ENCODE measurements at places on chromosomes 2 and 18.

GRCh38 chr2:73253901-73254300, 19.8 kb downstream of the CCT7 start:
- no peak for DNase-seq

DNA sequence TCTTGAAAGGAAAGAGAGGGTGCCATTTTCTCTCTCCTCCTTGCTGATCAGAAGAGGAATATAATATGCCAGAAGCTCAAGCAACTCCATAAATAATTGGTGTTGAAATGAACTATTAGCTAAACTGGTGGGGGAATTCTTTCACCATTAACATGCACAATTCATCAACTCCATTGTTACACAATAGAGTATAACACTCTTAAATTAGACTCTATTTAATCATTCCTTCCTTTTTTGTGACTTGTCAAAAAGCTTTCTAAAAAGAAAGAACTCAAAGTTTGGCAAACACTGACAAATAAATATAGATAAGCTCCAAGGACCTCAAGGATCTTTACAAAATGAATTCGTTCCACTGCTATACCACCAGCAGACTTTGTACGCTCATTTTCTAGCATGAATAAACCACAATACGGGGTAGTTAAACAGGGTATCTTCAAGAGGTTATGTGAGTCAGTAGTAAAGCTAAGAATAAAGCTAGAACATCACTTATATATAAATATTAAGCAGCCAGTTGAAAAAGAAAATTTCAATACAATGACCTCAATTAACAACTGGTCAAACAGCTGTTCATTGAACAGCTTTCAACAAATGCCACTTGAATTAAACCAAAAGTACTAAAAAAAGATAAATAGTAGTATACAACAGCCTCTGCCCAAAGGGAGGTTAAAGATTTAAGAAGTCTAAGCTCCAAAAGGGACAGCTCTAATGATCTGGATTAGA, 6.4 kb downstream of the TRAK2 start:
- DNase-seq = no peak

DNA sequence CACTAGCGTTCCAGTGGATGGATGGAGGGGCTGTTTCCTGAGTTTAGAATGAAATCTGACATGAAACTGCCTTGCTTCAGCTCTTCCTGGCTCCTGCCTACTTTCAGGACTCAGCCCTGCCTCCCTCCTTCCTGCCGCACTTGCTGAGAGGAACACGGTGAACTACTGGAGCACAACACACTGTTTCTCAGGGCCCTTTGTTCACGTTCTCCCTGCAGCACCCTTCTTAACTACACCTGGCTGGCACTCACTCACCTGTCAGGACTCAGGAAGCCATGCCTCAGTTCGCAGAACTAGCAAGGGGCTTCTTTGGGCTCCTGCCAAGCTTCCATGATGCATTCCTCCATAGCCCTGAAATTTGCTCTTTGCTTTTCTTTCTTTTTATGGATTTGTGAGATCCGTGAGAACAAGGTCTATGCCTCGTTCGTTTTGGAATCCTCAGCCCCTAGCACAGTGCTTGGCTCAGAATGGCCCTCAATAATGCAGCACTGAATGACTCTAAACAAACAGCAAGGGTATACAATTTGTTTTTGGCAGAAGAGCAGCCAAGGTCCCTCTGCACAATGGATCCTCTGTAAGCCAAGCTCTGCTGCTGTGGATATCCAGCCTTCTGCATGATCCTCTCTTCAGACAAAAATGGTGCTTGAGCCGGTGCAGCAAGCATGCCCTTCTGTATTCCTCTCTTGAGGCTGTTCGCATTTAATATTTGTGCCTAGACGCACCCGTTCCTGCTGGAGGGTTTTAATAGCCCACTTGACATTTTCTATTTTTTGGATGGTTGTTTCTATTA, 357.0 kb downstream of the TSN start:
- no peak for DNase-seq

- DNase-seq = no peak
Measured at GRCh38 chr2:99340669-99341236, 3.6 kb downstream of the EIF5B start.

GRCh38 chr2:98697651-98698337, 33.1 kb downstream of the MGAT4A start:
- no peak for DNase-seq

- no peak for DNase-seq
Measured at GRCh38 chr2:407630-408029, 119.7 kb upstream of the ALKAL2 start.

- DNase-seq = no peak
Measured at GRCh38 chr2:234098681-234099080, 48.2 kb downstream of the SPP2 start.

- no peak for DNase-seq
Measured at GRCh38 chr18:35827903-35828275, 144.6 kb upstream of the RMP24 start.

DNA sequence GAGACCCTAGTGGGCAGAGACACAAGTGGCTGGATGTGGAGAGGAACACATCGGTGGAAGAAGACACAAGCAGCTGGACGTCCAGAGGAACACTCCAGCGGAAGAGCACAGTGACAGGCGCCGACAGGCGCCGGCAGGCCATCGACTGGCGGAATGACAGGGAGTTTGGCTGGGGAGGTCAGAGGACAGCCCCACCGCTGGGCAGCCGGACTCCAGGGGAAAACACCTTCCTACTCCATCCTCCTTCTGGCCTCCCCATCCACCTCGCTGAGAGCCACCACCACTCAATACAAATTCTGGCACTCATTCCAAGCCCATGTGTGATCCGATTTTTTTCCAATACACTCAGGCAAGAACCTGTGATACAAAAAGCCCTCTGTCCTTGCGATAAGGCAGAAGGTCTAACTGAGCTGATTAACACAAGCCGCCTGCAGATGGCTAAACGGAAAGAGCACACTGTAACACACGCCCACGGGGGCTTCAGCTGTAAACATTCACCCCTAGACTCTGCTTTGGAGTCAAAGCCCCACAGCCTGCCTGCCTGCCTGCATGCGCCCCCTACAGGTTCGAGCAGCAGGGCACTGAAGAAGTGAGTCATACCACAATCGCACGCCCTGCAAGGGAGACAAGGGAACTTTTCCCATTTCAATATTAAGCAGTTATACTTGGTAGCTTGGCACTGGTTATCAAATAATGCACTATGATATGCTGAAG, 50.2 kb upstream of the LRP1B start:
- DNase-seq = no peak

DNA sequence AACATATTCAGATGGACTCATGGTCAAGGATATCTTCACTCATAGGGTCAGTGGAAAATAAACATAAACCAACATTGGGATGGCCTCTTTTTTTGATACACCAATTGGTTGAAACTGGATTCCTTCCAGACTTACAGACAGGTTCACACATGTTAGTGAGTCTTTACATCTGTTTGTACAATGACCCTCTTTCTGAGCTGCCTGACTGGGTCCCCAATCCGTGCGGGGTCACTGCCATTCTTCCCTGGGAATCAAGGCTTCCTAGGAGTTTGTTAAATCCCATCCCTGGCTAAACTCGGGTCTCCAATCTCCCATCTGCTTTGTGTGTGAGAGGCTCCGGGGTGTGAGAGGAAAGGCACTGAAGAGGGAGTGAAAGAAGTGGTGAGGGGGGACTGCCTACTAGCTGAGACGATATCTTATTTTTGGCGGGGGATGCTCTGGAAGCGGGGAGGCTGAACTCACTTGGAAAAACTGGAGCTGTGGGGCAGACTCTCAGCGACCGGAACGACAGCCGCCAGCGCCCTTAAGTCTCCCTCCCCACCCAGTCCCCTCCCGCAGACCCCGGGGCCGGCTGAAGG, 487 bp downstream of the STARD6 start:
- DNase-seq = no peak

DNA sequence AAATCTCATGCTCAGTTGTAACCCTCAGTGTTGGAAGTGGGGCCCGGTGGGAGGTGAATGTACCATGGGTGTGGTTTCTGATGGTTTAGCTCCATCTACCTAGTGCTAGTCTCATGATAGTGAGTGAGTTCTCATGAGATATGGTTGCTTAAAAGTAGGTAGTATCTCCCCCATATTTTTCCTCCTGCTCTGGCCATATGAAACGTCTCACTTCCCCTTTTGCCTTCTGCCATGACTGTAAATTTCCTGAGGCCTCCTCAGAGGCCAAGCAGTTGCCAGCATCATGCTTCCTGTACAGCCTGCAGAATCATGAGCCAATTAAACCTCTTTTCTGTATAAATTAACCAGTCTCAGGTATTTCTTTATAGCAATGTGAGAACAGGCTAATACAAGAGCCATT, 62.8 kb upstream of the RNF152 start:
- no peak for DNase-seq

GRCh38 chr2:62042944-62043343, 137.5 kb downstream of the COMMD1 start:
- no peak for DNase-seq

- peak; percentile 56 for DNase-seq
Measured at GRCh38 chr2:207133820-207134519, 31.8 kb downstream of the KLF7 start.

GRCh38 chr2:240718896-240719490, 27.3 kb downstream of the AQP12A start:
- no peak for DNase-seq

DNA sequence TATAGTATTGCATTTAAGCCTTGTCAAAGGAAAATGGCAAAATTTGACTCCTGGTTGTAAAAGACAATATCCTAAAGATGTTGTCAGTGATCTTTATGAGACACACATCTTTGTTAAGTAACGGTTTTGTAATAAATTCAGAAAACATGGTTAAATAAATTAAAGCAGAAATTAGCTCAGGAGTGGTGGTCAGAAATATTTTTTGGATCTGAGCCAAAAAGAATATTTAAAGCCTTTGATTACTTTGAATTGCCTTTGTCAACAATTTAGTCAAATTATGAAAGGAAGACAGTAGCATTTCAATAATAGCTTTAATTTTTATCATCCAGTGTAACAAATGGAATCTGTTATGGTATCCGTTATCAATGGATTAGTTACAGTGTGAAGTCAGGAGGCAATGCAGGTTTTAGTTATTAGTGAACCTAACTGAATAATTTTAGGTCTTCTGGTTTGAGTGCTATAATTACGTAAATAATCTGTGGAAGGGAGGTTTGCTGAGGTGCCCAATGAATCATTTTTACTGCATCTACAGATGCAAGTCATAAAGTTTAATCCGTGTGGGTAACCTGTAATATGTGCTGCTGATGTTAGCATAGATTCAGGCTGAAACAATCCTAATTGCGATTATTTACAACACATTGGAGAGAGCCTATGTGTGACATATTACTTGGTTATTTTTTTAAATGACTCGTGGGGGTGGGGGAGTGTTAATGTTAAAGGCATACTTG, 42.7 kb downstream of the SMAD4 start:
- no peak for DNase-seq

GRCh38 chr18:59268721-59269562, 4.3 kb downstream of the RAX start:
- DNase-seq = no peak

- DNase-seq = no peak
Measured at GRCh38 chr2:153873052-153874048, 1.6 kb downstream of the GALNT13 start.

DNA sequence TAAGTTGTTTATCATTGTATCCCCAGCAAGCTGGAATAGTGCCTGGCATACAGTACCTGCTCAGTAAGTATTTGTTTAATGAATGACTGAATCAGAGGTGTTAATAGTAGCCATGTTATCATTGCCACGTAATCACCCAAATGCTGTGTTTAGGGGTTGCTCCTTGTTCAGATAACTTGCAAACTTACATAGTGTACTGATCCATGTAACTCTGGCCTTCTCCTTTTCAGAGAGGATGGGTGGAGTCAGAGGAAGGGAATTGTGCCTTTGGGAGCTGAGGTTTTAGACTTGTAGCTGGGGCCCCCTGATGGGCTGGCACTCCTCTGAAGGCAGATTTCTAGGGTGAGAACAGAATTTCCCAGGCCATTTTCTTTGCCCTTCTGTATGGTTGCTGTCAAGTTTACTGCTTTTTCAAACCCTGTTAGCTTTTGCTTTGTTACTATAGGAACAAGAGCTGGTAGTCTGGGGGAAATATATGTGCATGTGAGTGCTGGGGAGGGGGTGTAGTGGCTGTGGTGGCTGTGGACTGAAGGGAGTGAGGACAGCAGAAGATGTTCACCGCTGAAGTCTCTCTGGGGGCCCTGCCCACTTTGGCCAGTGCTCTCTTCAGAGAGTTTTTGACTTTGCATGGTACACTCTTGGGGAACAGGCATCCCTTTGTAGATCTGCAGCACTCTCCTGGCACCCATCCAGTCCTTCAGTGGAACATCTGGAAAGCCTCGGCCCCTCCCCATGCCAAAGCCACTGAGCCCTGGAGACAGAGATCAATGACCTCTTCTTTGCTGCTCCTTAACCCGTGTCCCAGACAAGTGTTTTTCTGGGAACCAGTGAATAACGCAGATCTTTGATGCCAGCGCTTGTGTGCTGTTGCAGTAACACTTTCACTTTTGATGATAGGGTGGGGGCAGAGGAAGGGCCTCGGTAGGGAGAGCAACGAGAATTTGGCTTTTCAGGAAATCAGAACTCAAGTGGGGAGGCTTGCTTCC, 209.0 kb downstream of the PRKCE start:
- no peak for DNase-seq

DNA sequence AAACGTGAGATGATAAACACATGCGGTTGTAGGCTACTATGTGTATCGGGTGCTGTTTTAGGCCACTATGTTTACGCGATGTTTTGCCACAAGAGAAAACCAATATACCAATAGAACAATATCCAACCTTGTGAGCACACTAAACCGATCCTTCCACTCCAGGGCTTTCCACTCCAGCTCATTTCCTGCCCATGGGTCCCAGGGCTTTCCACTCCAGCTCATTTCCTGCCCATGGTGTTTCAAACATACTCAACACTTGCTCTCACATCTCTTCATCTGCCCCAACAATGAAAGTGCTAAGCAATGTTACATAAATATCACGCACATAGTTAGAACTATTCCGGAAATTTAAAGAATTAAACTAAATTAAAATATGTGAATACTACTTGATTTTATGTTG, 80.0 kb downstream of the EPB41L3 start:
- no peak for DNase-seq

DNA sequence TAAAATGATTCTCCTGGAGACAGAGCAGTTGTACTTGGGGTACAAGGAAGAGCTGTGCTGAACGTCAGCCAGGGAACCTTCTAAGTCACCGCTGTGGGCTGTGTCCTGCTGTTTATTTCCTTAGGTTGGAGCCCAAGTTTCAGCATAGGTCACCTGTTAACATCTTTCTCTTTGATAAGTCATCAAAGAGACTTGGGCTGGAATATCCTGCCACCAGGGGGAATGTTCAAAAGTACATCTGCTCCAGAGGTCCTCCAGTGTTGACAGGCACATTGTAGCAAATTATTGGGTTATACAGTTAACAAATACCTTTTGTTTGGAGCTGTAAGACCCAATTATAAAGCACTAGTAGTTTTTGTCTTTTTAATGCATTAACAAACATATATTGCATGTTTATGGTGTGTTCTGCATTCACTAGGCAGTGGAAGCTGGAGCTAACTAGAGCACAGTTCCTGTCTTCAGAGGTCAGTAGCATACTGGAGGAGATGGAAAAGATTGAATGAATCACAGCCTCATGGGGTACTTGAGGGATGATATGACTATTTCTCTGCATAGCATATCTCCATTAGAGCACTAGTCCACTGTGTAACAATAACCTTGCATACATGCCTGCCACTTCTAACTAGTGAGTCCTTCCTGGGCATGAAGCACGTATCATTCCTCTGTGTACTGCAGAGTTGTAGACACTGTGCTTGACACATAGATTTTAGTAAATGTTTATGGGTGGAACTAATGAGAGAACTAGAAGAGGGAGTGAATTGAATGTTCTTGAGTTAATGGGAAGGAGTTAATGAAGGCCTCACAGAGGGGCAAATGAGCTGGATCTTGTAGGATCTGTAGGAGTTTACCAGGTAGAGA, 182.1 kb downstream of the AGAP1 start:
- no peak for DNase-seq

GRCh38 chr2:81672516-81672915, 1368.0 kb upstream of the LRRTM1 start:
- DNase-seq = no peak
